ENCODE measurements at places on chromosomes 1 and 21. TPM values are rescaled to one million over a fixed set of nuclear protein-coding genes. Genes with fewer than 3 reads are reported as not detected.

GIPC2 gene
- 2.5 TPM for total RNA-seq

SLC1A7 gene
- total RNA-seq = 0.61 TPM

HPCAL4 gene
- total RNA-seq = 0.18 TPM

TNFRSF4 gene
- 3.6 TPM for total RNA-seq

UBXN10 gene
- total RNA-seq = 19.7 TPM

LCE1B gene
- total RNA-seq = not detected

S100A10 gene
- total RNA-seq = 205 TPM

CLK2 gene
- 56.5 TPM for total RNA-seq

APH1A gene
- 142 TPM for total RNA-seq

DNA sequence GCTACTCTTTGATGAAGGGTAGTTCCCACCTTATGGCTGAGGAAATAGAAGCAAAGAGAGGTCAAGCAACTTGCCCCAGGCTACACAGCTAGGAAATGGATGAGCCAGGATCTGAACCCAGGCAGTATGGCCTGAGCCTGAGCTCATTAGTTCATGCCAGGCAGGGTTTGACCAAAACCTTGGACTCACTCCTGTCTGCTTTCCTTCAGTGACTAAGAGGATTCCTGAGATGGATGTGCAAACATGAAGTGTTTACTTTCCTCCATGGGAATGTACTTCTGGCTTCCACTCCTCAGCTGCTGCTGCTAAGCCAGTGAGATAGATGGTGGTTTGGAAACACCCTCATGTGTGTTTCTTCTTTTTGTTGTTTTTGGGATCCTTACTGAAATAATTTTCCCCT, 35.1 kb upstream of the ERRFI1 start:
- no peaks in the 10 kb centered on the region for H3K36me3 ChIP-seq
- no peaks in the 10 kb centered on the region for H3K27me3 ChIP-seq
- peak overlapping the region; percentile 79 for H3K27ac ChIP-seq

GRCh38 chr1:210689826-210690225, 361.1 kb downstream of the HHAT start:
- no peaks in the 10 kb centered on the region for H3K36me3 ChIP-seq
- no peak overlapping the region for H3K27ac ChIP-seq
- H3K4me1 ChIP-seq = no peaks in the 10 kb centered on the region

DNA sequence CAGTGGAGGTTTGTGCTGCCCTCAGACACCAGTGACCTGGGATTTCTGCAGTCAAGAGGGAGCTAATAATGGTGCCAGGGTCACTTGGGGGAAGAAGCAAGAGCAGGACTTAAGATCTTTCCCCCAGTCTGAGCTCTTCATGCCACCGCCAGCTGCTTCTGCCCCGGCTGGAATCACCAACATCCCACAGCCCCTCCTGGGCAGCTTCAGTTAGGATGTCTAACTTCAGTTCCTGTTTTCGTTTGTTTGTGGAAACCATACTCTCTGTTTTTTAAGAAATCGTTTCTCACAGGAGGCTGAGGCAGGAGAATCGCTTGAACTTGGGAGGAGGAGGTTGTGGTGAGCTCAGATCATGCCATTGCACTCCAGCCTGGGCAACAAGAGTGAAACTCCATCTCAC, 25.6 kb upstream of the PRDM2 start:
- DNase-seq = no peak
- no peak overlapping the region for H3K4me3 ChIP-seq
- H3K27ac ChIP-seq = no peak overlapping the region
- no peaks in the 10 kb centered on the region for H3K36me3 ChIP-seq
- no peaks in the 10 kb centered on the region for H3K27me3 ChIP-seq

- H3K36me3 ChIP-seq = no peaks in the 10 kb centered on the region
- H3K4me1 ChIP-seq = no peaks in the 10 kb centered on the region
- no peaks in the 10 kb centered on the region for H3K27me3 ChIP-seq
- no peak overlapping the region for H3K27ac ChIP-seq
- no peak overlapping the region for H3K4me3 ChIP-seq
Measured at GRCh38 chr1:62113507-62113906, 81.1 kb upstream of the L1TD1 start.

DNA sequence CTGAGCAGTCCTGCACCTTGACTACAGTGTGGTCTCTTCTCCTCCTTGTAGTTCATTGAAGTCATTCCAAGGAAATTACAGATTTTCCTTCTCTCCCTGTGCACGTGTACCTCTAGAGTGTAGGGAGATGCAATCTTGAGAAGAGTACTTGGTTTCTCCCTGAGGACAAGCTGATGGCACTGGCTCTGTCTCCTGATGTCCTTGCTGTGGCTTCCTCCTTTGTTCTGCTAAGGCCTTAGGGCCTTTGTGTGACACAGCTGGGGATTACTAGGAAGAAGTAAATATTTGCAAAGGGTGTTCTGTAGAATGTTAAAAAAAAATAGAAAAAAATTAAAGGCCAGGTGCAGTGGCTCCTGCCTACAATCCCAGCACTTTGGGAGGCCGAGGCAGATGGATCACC, 66.2 kb upstream of the APOBEC4 start:
- H3K27me3 ChIP-seq = no peaks in the 10 kb centered on the region
- no peak for DNase-seq
- H3K4me1 ChIP-seq = no peaks in the 10 kb centered on the region
- H3K4me3 ChIP-seq = no peak overlapping the region
- H3K36me3 ChIP-seq = no peaks in the 10 kb centered on the region

DNA sequence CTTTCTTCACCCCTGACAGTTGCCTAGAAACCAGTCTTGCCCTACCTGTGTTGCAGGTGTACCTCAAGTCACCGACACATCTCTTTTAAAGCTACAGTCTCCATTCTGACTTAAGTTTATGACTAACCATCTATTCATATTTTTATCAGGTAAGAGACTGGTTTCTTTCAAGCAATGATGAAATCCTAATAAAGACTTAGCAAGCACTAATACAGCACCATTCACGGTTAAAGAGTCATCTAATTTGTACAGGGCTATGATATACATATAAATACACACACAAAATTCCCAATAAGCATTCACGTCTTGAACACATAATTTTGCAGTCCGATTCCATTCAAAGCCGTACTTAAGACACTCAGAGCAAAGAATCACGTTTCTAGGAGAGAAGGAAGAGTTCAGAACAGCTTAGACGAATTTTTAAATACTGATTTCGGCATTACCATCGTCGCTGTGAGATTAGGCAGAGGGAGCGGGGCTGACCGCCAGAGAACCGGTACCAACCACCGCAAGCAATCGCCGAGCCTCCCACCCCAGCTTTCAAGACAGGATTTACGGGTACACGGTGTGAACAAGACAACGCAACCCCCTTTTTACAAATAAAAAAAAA, 943 bp downstream of the ERRFI1 start:
- H3K4me1 ChIP-seq = peaks cover 22% of the 10 kb centered on the region
- peak overlapping the region; percentile 90 for H3K27ac ChIP-seq
- H3K27me3 ChIP-seq = no peaks in the 10 kb centered on the region
- peak; percentile 48 for DNase-seq

GRCh38 chr1:3019516-3020051, 1.7 kb upstream of the ACTRT2 start:
- no peaks in the 10 kb centered on the region for H3K4me1 ChIP-seq
- H3K36me3 ChIP-seq = no peaks in the 10 kb centered on the region
- peak; percentile 7 for DNase-seq
- no peak overlapping the region for H3K27ac ChIP-seq
- no peak overlapping the region for H3K4me3 ChIP-seq
- H3K27me3 ChIP-seq = peaks cover under 1% of the 10 kb centered on the region

DNA sequence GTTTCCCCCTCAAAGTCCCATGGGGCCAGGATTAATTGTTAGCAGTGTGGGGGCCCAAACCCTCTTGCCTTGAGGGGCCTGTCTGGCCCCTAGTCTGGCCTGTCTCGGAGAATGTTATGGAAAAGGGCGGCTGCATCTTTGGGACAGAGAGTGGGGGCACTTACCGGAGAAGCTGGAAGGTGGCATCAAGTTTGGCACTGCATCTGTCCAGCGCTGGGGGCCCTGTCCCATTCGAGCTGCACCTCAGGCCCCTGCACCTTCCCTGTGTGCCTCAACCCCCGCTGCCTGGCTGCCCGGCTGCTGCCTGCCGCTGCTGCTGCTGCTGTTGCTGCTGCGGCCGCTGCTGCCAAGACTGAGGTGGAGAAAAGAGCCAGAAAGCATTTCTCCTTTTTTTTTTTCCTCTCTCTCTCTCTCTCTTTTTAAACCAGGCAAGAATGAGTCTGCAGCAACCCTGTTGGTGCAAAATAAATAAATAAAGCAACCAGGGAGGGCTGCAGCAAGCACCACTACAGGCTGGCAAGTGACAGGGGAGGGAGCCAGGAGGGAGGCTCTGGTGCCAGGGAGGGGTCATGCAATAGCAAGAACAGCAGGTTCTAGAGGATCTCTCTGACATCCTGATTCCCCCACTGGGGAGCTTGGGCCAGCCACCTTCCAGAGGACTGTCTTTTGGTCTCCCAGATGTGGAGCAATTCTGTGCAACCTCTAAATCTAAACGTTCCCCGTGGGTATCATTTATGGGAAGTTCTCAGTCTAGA, at the start of gene LINGO4:
TSS of gene LINGO4 (minus strand) at position 354 of the 755 bp plus-strand sequence. CDS start 2,715 bp downstream, outside the sequence.
- DNase-seq = no peak
- H3K4me1 ChIP-seq = no peaks in the 10 kb centered on the region
- peaks cover 4% of the 10 kb centered on the region for H3K27me3 ChIP-seq

- H3K4me3 ChIP-seq = no peak overlapping the region
- H3K27ac ChIP-seq = no peak overlapping the region
- DNase-seq = no peak
- peaks cover 9% of the 10 kb centered on the region for H3K4me1 ChIP-seq
- H3K27me3 ChIP-seq = no peaks in the 10 kb centered on the region
- no peaks in the 10 kb centered on the region for H3K36me3 ChIP-seq
Measured at GRCh38 chr1:223460566-223461189, 67.5 kb downstream of the CCDC185 start.

DNA sequence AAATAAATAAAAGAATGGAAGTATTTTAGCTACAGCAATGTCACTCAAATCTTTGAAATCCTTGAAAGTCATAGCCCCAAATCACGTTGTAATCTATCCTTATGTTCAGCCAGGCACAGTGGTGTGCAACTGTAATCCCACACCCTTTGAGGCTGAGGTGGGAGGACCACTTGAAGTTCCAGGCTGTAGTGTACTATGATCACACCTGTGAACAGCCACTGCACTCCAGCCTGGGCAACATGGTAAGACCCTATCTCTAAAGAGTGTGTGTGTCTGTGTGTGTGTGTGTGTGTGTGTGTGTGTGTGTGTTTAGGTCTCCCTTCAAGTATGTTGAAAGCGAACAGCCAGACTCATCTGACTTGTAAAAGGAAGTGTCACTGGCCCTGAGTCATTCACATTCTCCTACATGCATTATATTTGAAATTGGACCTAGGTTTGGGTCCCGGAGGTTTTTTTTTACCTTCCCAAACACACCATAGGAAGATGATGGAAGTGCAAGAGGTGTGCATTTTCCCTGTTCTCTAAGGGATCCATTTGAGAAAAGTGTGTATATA, 50.1 kb downstream of the ZNF281 start:
- DNase-seq = no peak
- H3K4me3 ChIP-seq = no peak overlapping the region
- H3K27ac ChIP-seq = no peak overlapping the region
- H3K4me1 ChIP-seq = peaks cover 1% of the 10 kb centered on the region

- no peaks in the 10 kb centered on the region for H3K36me3 ChIP-seq
- DNase-seq = no peak
- H3K27ac ChIP-seq = no peak overlapping the region
- no peaks in the 10 kb centered on the region for H3K4me1 ChIP-seq
- H3K4me3 ChIP-seq = no peak overlapping the region
Measured at GRCh38 chr21:36465478-36465877, 14.4 kb downstream of the CLDN14 start.

GRCh38 chr1:236098267-236098666, 33.4 kb upstream of the NID1 start:
- no peak overlapping the region for H3K4me3 ChIP-seq
- H3K36me3 ChIP-seq = no peaks in the 10 kb centered on the region
- no peaks in the 10 kb centered on the region for H3K4me1 ChIP-seq
- H3K27ac ChIP-seq = no peak overlapping the region
- no peaks in the 10 kb centered on the region for H3K27me3 ChIP-seq

GRCh38 chr1:105172788-105173187, 1423.1 kb downstream of the AMY1C start:
- no peaks in the 10 kb centered on the region for H3K27me3 ChIP-seq
- no peak overlapping the region for H3K27ac ChIP-seq
- no peaks in the 10 kb centered on the region for H3K36me3 ChIP-seq
- peak; percentile 8 for DNase-seq
- no peak overlapping the region for H3K4me3 ChIP-seq
- H3K4me1 ChIP-seq = no peaks in the 10 kb centered on the region

- no peaks in the 10 kb centered on the region for H3K27me3 ChIP-seq
- DNase-seq = no peak
- H3K36me3 ChIP-seq = no peaks in the 10 kb centered on the region
- H3K4me1 ChIP-seq = no peaks in the 10 kb centered on the region
Measured at GRCh38 chr1:162872981-162873380, 12.0 kb upstream of the CCDC190 start.

- peak overlapping the region; percentile 99 for H3K27ac ChIP-seq
- peak; percentile 50 for DNase-seq
- H3K4me3 ChIP-seq = no peak overlapping the region
- H3K4me1 ChIP-seq = peaks cover 22% of the 10 kb centered on the region
Measured at GRCh38 chr1:207825719-207826556, 74.1 kb downstream of the CD46 start.

DNA sequence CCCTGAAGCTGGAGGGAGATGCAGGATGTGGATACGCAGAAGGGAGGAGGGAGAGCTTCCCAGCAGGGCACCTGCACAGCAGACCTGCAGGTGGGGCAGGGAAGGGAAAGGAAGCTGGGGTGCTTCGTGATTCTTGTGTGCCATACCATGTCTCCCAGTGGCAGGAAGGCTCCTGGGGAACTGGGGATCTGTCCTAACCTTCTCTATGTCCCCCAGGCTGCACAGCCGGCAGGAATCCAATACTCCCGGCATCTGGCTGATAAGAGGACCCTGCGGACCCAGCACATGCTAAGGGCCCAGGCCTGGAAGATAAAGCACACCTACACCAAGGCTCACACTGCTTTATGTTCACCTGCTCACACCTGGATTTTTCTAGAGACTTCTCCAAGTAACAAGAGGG, 79.4 kb downstream of the ITPKB start:
- peak overlapping the region; percentile 44 for H3K27ac ChIP-seq
- H3K36me3 ChIP-seq = no peaks in the 10 kb centered on the region
- H3K27me3 ChIP-seq = no peaks in the 10 kb centered on the region
- DNase-seq = no peak

DNA sequence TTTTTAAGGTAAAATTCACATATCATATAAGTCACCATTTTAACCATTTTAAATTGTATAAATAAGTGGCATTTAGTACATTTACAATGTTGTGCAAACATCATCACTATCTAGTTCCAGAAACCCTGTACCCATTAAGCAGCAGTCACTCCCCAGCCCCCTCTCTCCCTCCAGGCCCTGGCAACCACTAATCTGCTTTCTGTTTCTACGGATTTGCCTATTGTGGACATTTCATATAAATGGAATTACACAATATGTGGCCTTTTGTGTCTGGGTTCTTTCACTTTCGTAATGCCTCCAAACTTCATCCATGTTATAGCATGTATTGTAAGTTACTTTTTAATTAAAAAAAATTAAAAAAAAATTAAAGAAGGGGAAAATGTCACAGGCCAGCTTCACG, 58.0 kb upstream of the RAB3GAP2 start:
- H3K36me3 ChIP-seq = no peaks in the 10 kb centered on the region
- H3K4me3 ChIP-seq = no peak overlapping the region
- H3K4me1 ChIP-seq = no peaks in the 10 kb centered on the region
- no peak overlapping the region for H3K27ac ChIP-seq
- no peaks in the 10 kb centered on the region for H3K27me3 ChIP-seq
